Mesenteric fat pad (tissue), 1 donor: ENCODE measurements at places on chromosomes 5 and 9.

DNA sequence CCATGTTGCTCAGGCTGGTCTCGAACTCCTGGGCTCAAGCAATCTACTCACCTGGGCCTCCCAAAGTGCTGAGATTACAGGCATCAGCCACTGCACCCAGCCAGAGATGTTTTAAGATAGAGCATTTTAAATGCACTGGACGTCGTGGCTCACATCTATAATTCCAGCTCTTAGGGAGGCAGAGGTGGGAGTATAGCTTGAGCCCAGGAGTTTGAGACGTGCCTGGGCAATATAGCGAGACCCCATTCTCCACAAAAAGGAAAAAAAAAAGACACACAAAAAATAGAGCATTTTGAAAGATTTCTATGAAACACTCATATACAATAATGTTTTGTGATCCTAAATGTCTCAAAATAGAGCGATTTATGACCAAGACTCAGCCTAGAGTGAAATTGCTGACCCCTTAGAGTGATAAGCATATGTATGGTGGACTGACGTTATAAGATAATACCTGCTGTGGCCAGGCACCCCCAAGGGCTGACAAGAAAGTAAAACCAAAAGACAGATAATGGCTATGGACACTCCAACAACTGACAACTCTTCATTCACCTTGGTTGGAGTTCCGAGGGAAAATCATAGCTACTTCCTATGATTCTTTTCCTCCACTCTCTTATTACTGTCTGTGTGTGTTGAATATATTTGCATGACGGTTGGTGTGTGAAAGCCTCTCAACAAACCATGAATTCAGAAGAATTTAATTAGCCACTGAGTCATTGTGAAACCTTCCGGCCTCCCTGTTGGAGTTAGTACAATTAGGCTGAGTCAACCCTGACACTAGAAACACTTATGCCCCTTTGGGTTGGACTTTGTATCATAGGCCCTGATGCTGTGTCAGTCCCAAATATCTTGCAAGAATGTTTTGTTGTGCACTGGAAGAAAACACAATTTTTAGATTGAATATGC lies 526.5 kb upstream of the NUDT12 start:
- DNase-seq, result no peak

GRCh38 chr9:93346231-93347112 lies 105.0 kb upstream of the FAM120A start:
- DNase-seq, result no peak

GRCh38 chr5:91379246-91379913 lies 3.7 kb downstream of the ARRDC3 start:
- no peak for DNase-seq

DNA sequence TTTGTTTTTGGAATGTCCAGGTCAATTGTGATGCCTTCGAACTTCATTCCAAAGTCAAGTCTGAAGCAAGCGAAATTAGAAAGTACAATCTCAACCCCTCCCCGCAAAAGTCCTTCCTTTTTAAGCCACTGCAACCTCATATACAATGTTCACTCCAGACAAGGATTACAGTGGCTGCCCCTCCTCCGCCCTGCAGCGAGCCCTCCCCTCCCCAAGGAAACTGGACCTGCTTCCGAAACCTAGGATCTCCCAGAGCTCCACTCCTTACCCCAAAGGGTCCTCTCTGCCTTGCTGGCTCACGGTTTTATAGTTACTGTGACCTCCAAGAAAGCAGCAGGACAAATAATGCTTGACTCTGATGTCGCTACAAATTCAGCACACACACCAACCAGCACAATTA lies 10.4 kb downstream of the LRRC14B start:
- DNase-seq, result peak; percentile 20
